Fibroblast of skin of back (primary cell): ENCODE measurements at places on chromosomes 2 and 18.

DNA sequence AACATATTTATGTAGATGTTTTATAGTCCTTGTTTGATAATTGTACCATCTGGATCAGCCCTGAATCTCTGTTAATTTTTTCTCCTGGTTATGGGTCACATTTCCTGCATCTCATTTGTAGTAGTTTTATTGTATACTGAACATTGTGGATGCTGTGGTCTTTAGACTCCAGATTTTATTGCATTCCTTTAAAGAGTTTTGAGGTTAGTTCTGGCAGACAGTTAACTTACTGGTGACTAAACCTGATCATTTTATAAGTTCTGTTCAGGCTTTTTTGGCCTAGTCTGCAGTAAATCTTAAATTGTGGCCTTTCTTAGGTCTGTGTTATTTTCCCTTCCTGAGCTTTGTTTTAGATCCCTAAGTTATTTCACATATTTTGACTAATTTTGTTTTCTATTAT lies 84.3 kb downstream of the FANCL start:
- peak; percentile 1 for DNase-seq

DNA sequence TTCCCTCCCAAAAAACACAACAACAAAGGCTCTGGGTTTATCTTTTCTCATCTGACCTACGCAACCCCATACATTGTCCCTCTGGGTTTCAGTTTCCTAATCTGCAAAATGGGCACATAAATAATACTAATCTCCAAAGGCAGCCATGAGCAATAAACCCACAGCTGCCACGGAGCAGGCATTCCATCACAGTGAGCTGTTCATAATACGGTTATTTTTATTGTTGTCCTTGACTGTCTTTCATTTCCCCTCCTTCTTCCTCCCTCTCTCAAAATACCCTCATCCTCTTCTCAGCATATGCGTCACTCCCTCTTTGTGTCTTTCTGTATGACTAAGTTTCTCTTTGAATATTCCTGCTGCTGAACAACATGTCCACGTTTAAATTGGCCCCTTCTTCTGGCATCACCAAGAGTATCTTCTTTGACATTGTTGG lies 129.8 kb upstream of the CAB39 start:
- peak; percentile 80 for DNase-seq

GRCh38 chr2:37376421-37377186 lies 32.2 kb downstream of the QPCT start:
- DNase-seq = peak; percentile 87

DNA sequence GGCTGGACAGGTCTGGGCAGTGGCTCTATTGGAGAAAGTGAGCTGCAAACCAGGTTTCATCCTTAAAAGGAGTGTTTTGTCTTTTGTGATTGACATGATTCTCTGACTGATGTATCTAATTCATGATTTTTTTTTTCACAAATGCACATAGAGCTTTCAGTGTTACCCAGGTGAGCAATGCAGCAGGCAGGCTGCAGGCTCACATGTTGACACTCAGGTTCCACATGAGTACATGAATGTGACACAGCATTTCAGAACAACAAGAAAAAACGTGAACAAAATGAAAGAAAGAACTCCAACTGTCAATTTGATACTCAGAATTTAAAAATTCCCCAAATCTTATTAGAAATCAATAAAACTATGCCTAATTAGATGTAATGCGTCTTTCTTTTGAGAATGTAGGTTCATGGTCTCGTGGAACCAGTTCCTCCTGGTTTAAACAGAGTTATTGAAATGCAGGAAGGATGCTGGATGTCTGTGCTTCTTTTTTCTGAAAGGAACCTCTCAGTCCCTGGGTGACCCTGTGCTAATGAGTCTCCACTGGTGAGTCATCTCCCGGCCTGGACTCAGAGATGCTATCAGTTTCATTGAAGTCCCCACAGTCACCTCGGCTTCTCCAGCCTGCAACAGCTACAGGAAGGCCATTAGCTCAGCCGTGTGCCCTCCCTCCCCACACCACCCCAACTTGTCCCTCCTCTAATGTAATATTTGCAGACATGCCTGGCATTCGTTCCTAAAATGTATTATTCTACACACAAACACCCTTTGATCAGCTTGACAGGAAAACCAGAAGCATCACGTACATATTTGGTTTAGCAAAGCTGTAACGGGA lies 430.4 kb downstream of the LPIN1 start:
- DNase-seq = peak; percentile 86

GRCh38 chr2:53148221-53148620 lies 619.4 kb upstream of the CHAC2 start:
- DNase-seq = no peak

DNA sequence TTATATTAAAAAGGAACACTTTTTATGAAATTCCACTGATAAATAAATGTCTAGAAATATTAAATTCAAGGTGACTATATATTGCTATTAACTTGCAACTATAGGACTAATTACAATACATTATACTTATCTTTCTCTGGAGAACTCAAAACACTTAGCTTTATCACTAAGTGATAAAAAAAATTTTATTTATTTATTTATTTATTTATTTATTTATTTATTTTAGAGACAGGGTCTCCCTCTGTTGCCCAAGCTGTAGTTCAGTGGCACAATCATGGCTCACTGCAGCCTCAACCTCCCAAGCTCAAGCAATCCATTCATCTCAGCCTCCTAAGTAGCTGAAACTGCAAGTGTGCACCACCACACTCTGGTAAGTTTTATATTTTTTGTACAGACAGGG lies 451.1 kb downstream of the DSC3 start:
- no peak for DNase-seq

DNA sequence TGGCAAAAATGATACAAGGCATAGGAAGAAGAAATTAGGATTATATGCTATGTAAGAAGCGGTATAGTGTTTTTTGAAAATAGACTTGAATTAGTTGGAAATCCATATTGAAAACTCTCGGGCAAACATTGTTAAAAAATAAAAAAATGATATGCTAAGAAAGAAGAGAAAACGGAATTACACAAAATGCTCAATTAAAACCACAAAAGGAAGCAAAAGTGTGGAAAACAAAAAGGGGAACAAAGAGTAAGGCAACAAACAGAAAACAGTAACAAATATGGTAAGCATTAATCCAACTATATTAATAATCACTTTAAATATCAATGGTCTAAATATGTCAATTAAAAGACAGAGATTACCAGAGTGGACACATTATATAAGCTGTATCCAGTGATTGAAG lies 58.4 kb downstream of the TXNL1 start:
- DNase-seq = no peak

DNA sequence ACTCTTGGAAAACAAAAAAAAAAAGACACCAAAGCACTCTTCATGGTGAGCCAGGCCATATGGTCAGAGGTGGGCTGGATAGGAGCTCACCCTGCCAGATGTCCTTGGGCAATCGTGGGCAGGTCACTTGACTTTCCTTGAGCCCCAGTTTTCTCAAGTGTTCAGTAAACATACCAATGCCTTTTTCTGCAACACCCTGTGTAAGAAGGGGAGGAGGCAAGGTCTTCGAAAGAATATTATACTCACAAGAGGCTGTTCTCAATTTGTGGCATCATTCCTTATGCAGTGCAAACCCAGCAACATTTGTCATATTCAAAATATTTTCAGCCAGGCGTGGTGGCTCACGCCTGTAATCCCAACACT lies 22.9 kb upstream of the TMEM87B start:
- DNase-seq = peak; percentile 18

- peak; percentile 16 for DNase-seq
Observed at GRCh38 chr2:167964650-167965413, 282.6 kb downstream of the STK39 start.

- DNase-seq = peak; percentile 86
Observed at GRCh38 chr2:26068602-26069298, 34.9 kb downstream of the RAB10 start.

DNA sequence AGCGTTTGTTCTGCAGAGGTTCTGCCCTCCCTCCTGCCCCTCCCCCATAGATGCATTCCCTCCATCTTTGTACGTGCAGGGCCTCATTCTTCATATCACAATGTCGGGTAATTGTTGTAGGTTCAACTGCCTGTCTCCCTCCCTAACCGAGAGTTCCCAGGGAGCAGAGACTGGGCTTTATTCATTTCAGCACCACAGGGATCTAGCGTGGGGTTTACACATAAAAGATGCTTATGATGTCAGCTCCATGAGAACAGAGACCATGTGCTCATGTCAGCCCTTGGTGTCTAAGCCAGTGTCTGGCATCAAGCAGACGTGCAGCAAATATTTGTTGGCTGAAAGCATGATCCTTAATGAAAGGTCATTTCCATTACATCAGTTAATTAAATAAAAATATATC lies 298.9 kb upstream of the TRIB2 start:
- peak; percentile 13 for DNase-seq
